ENCODE measurements at places on chromosomes 3 and 15. TPM values are rescaled to one million over a fixed set of nuclear protein-coding genes. Genes with fewer than 3 reads are reported as not detected.

STT3B gene
- 102 TPM for total RNA-seq

STAC gene
- 1.7 TPM for total RNA-seq

WDR93 gene
- total RNA-seq, result 0.09 TPM

SPRED1 gene
- total RNA-seq, result 7.3 TPM

ANKDD1A gene
- total RNA-seq, result 1.2 TPM

STARD9 gene
- 4.4 TPM for total RNA-seq

SERPINI1 gene
- total RNA-seq, result 8.5 TPM

DNA sequence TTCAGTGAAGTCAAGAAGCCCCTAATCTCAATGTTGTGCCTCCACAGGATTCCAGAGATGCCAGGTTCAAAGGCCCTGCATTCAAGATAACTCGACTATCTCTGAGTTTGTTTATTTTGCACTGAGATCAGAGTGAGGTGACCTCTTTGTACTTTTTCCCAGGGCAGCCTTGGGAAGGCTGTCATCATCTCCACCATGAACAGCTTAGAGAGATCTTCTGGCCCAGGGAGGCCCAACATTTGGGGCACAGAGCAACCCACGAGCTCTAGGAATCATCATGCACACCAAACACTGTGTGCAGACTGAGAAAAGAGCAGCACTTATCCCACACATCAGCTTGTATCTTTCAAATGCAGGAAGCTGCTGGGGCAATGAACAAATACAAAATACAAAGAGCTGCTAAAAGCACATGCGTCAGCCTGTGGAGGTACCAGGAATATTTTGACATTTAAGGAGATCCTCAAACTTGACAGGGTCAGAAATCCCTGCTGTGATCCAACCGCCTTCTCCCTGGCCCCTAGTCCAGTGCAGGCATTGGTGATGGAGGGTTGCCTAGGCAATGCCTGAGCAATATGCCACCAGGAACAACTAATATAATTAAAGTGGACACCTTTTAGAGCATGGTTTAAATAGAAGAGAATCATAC lies 33.6 kb downstream of the TRIM42 start:
- no peaks in the 10 kb centered on the region for H3K27me3 ChIP-seq
- H3K4me3 ChIP-seq, result no peak overlapping the region
- no peaks in the 10 kb centered on the region for H3K4me1 ChIP-seq
- DNase-seq, result no peak
- H3K27ac ChIP-seq, result no peak overlapping the region
- H3K36me3 ChIP-seq, result no peaks in the 10 kb centered on the region

DNA sequence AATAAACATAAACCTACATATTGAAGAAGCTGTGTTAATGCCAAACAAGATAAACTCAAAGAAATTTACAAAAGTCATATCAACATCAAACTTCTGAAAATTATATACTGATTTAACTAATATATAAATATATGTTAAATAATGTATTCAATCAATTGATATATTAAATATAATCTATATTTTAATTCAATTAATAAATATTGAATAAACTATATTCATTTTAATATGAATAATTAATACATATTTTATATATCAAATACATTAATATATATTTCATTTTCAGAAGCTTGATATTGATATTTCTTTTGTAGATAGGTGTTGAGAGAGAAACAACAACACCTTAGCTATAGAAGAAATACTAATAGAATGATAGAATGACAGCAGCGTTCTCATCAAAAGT lies 768.1 kb downstream of the MECOM start:
- no peak overlapping the region for H3K27ac ChIP-seq
- H3K4me3 ChIP-seq, result no peak overlapping the region
- no peaks in the 10 kb centered on the region for H3K36me3 ChIP-seq
- no peaks in the 10 kb centered on the region for H3K27me3 ChIP-seq
- DNase-seq, result no peak

GRCh38 chr3:170207717-170208116 lies 14.5 kb upstream of the PRKCI start:
- no peak overlapping the region for H3K4me3 ChIP-seq
- H3K27ac ChIP-seq, result no peak overlapping the region
- no peaks in the 10 kb centered on the region for H3K27me3 ChIP-seq
- no peaks in the 10 kb centered on the region for H3K36me3 ChIP-seq
- no peak for DNase-seq

GRCh38 chr15:83398626-83399025 lies 48.5 kb upstream of the SH3GL3 start:
- no peaks in the 10 kb centered on the region for H3K36me3 ChIP-seq
- peaks cover 6% of the 10 kb centered on the region for H3K27me3 ChIP-seq
- H3K4me1 ChIP-seq, result no peaks in the 10 kb centered on the region
- H3K27ac ChIP-seq, result no peak overlapping the region

DNA sequence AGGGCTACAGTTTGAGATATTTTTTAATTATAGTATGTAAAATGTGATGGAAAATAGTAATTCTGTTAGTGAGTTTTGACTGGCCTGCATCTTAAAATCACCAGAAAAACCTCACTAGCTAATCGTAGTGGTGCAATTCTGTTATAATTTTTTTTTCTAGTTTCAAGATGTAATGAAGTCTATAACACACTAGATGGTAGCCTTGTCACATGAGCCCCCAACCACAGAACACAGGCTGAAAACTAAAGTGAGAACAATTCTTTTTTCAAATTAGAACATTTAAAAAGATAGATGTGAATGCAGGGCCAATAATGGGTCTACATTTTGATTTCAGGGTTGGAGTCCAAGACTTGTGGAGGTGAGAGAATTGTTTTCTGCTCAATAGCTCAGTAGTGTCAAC lies 83.3 kb upstream of the KCNH8 start:
- no peaks in the 10 kb centered on the region for H3K27me3 ChIP-seq
- H3K36me3 ChIP-seq, result no peaks in the 10 kb centered on the region
- H3K4me1 ChIP-seq, result no peaks in the 10 kb centered on the region
- H3K4me3 ChIP-seq, result no peak overlapping the region

- no peak overlapping the region for H3K4me3 ChIP-seq
- no peaks in the 10 kb centered on the region for H3K36me3 ChIP-seq
- no peak for DNase-seq
- no peak overlapping the region for H3K27ac ChIP-seq
- H3K27me3 ChIP-seq, result no peaks in the 10 kb centered on the region
- no peaks in the 10 kb centered on the region for H3K4me1 ChIP-seq
Measured at GRCh38 chr3:154384479-154384878, 45.5 kb downstream of the GPR149 start.

- no peak overlapping the region for H3K27ac ChIP-seq
- H3K4me1 ChIP-seq, result peaks cover 12% of the 10 kb centered on the region
- H3K4me3 ChIP-seq, result no peak overlapping the region
- no peaks in the 10 kb centered on the region for H3K27me3 ChIP-seq
- H3K36me3 ChIP-seq, result no peaks in the 10 kb centered on the region
Measured at GRCh38 chr3:48130321-48130904, 57.8 kb downstream of the CDC25A start.

DNA sequence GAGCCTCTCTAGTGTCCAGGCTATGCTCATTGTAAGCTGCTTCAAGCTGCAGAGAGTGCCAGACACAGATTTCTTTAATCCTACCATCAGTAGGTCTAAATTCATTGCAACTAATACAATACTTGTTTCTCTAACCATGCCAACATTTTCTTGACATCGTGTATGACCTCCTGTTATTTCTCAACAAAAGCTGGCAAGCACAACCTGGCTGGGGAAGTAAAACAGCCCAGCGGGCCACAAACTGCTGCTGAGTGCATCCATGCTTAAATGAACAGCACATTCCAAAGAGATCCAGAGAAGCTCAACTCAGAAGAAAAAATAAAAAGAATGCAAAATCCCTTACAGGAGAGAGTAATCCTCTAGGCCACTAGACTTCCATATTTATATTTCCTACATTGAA lies 36.5 kb downstream of the GMNC start:
- H3K4me3 ChIP-seq, result no peak overlapping the region
- H3K27me3 ChIP-seq, result no peaks in the 10 kb centered on the region

GRCh38 chr15:67033571-67034044 lies 31.8 kb upstream of the SMAD3 start:
- no peak for DNase-seq
- H3K27me3 ChIP-seq, result no peaks in the 10 kb centered on the region
- H3K36me3 ChIP-seq, result no peaks in the 10 kb centered on the region
- H3K4me1 ChIP-seq, result peaks cover 6% of the 10 kb centered on the region
- H3K4me3 ChIP-seq, result peak overlapping the region; percentile 25

GRCh38 chr3:117366574-117366973 lies 657.0 kb downstream of the TUSC7 start:
- no peak overlapping the region for H3K4me3 ChIP-seq
- H3K4me1 ChIP-seq, result no peaks in the 10 kb centered on the region
- no peak overlapping the region for H3K27ac ChIP-seq
- H3K36me3 ChIP-seq, result no peaks in the 10 kb centered on the region
- no peak for DNase-seq
- no peaks in the 10 kb centered on the region for H3K27me3 ChIP-seq

DNA sequence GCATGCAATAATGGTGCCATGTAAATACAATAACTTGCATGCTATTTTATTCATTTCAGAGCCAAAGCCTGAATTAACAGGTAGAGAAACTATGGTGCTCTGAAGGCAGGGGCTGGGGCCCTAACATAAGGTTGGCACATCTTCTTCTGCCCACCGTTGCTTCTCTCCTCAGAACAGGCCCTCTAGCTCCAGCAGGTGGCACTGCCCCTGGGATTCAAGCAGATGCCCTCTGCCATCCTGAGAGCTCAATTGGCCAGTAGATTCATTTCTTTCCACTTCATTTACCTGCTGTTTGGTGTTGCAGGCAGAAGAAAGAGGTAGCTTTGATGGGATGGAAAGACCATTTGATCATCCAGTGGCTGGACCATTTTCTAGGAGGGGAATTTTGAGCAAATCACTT lies 130.5 kb downstream of the FOXB1 start:
- H3K36me3 ChIP-seq, result no peaks in the 10 kb centered on the region
- no peaks in the 10 kb centered on the region for H3K4me1 ChIP-seq
- no peaks in the 10 kb centered on the region for H3K27me3 ChIP-seq
- DNase-seq, result no peak
- no peak overlapping the region for H3K27ac ChIP-seq

GRCh38 chr3:123105201-123106189 lies 38.7 kb downstream of the PDIA5 start:
- DNase-seq, result no peak
- no peaks in the 10 kb centered on the region for H3K27me3 ChIP-seq
- H3K36me3 ChIP-seq, result peaks cover 7% of the 10 kb centered on the region

GRCh38 chr3:58023531-58023930 lies 15.3 kb downstream of the FLNB start:
- H3K36me3 ChIP-seq, result no peaks in the 10 kb centered on the region
- peaks cover 37% of the 10 kb centered on the region for H3K4me1 ChIP-seq
- H3K27ac ChIP-seq, result no peak overlapping the region
- H3K4me3 ChIP-seq, result no peak overlapping the region
- H3K27me3 ChIP-seq, result no peaks in the 10 kb centered on the region

- H3K27me3 ChIP-seq, result no peaks in the 10 kb centered on the region
- peaks cover 5% of the 10 kb centered on the region for H3K36me3 ChIP-seq
- DNase-seq, result no peak
- H3K27ac ChIP-seq, result no peak overlapping the region
- no peak overlapping the region for H3K4me3 ChIP-seq
Measured at GRCh38 chr3:170144437-170144843, 37.1 kb downstream of the PHC3 start.

GRCh38 chr15:80176443-80176842 lies 23.6 kb downstream of the FAH start:
- no peaks in the 10 kb centered on the region for H3K4me1 ChIP-seq
- no peaks in the 10 kb centered on the region for H3K36me3 ChIP-seq
- H3K27me3 ChIP-seq, result no peaks in the 10 kb centered on the region
- H3K27ac ChIP-seq, result no peak overlapping the region

GRCh38 chr3:30693470-30694120 lies 87.2 kb downstream of the TGFBR2 start:
- H3K4me1 ChIP-seq, result no peaks in the 10 kb centered on the region
- DNase-seq, result peak; percentile 58
- H3K36me3 ChIP-seq, result peaks cover 36% of the 10 kb centered on the region
- no peak overlapping the region for H3K27ac ChIP-seq

Data from thymus (tissue), 14 donors.